ENCODE measurements at places on chromosomes 16 and 17.

DNA sequence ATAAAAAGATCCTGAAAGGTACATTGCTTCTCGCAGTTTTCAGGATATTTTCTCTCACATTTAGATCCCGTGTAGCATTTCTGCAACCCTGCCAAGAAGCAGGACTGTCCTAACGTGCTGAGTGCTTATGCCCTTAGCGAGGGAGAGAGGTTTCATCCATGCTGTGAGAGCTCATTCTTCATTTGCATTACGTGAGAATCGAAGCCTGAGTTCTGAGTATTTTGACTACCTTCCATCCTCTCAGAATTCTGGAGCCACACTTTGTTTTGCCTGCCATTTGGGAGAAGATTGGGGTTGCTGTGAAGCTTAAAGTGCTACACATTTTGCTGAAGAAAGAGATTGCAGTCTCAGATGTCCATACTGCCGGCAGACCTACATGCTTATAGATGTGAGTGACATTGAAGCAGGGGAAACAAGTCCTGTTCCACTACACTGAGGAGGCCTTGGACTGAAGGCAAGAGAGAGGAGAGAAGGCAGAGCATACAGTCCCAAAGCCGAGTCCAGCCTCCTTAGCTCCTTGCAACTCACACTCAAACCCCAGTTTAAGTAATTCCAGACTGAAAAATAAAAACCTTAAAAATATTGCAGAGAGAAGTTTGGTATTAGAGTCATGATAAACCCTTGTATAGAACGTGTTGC, 183.0 kb downstream of the PRKCA start:
- DNase-seq: no peak

DNA sequence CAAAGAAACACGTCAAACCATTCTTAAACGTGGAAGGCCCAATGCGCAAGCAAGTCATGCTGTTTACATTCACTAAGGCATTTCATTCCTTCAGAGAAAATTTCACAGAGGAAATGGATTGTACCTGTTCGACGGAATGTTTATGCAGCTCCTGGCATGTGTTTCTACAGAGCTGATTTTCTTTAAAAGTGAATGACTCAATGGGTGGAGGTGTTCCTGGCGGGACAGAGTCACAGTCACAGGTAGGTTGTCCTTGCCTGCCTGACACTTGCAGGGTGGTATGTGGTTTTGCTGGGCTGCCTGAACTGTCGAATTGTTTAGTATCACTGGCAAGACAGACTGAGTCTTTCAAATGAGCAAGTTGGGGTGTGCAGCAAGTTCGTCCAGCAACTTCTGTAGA, 11.6 kb downstream of the PALB2 start:
- no peak for DNase-seq

DNA sequence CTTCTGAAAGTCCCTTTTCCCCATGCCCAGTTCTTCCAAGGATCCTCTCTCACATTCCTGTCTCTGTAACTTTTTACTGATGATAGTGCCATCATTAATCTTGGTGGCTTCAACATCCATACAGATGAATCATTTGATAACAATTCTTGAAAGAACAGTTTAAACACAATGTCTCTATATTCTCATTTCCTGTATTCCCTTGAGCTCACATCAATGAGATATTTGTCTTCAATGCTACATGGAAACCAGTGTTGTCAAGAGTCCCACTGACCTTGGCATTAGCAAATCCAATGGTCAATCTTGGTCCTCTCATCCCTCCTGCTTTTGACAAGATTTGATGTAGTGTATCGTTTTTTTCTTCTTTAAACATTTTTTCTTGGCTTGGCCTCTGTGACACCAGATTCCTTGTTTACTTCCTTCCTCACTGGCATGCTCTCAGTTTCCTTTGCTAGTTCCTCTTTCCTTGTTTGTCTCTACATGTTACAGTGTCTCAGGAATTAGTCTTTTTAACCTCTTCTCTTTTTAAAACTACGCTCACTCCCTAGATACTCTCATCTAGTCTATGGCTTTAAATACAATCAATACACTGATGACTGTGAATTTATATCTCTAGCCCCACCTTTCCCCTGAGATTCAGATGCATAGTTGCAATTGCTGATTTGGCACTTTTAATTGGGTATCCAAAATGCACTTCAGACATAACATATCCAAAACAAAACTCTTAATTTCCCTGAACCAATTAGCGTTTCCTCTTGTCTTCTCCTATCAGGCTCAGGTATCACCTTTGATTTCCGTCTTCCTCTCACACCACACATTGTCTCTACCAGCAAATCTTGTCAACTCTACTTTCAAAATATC, 134.0 kb downstream of the MYO1D start:
- no peak for DNase-seq

- no peak for DNase-seq
Observed at GRCh38 chr16:2790631-2791030, 3.3 kb upstream of the PRSS33 start.

GRCh38 chr17:5299383-5299782, 17.3 kb downstream of the RABEP1 start:
- no peak for DNase-seq

DNA sequence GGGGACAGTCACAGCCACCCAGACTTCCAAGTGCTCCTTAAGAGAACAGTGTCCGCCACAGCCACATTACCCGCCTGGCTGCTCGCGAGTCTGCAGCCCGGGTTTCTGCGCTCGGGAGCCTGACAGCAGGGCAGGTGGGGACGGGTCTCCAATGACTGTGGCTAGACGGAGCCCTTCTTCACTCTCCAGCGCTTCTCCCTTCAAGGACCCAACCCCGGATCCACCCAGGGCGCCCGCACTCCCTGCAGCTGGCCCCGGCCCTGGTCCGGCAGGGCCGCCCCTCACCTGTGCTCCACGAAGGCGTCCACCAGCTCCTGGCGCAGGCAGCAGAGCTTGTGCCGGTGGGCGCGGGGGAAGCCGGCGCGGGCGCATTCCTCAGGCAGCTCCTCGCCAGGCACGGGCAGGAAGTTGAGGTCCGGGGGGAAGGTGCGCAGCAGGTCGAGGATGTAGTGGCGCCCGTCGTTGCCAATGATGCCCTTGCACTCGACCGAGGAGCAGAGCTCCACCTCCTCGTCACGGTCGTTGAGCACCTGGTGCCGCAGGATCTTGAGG, 13.9 kb downstream of the CLUH start:
- no peak for DNase-seq

DNA sequence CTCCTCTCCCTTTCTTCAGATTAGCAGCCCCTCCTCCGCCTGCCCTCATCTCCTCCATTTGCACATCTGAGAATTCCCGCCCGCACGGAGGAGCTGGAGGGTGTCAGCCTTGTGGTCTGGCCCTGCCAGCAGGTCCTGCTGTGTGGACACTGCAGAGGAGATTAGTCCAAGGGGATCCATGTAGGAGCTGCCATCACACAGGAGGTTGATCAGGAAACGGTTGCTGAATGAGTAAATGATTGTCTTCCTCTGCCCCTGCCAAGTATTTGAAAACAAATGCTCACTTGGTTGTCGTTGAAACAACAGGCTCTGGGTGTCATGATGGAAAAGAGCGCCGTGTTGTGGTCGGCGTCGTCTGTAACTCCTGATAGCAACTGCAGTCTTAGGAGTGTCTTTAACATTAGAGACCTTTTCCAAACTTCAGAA, 63.8 kb upstream of the CHMP6 start:
- no peak for DNase-seq

GRCh38 chr17:16953347-16953746, 18.6 kb downstream of the TNFRSF13B start:
- DNase-seq: no peak

DNA sequence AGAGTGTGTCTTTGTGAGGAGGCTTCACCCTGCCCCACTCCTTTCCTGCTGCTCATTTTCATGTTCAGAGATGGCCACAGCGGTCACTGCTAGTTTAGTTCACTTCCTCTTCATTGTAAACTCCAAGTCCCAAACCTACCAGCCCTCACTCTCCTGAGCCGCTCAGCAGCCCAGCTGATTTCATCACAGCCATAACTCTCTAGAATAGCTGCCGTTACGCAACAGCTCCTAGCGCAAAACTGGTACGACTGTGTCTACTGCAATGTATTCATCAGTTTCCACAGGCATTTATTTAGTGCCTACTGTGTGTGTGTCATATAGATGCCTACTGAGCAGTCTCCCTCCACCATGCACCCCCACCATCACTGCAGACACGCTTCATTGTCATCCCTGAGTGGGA, 233.5 kb upstream of the RPL38 start:
- peak; percentile 56 for DNase-seq

GRCh38 chr17:36851250-36851649, 86.0 kb upstream of the LHX1 start:
- DNase-seq: no peak

DNA sequence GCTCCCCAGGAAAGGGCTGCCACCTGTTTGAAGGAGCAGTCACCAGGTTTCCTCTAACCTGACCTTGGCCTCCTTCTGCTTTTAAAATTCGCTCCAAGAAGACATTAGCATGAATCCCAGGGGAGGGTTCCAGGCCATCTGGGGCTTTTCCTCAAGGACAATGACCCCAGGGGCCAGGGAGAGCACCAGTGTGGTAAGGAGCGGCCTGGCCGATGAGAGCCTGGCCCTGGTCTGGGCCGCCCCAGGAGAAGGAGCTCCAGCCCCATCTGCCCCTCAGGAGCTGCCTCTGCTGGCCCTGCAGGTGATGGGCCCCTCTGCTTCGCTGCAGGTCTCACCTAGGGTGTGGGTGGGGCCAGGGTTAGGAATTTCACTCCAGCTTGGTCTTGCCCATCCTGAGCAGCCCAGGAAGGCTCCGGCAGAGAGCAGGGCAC, 209.2 kb upstream of the TNRC6C start:
- no peak for DNase-seq

DNA sequence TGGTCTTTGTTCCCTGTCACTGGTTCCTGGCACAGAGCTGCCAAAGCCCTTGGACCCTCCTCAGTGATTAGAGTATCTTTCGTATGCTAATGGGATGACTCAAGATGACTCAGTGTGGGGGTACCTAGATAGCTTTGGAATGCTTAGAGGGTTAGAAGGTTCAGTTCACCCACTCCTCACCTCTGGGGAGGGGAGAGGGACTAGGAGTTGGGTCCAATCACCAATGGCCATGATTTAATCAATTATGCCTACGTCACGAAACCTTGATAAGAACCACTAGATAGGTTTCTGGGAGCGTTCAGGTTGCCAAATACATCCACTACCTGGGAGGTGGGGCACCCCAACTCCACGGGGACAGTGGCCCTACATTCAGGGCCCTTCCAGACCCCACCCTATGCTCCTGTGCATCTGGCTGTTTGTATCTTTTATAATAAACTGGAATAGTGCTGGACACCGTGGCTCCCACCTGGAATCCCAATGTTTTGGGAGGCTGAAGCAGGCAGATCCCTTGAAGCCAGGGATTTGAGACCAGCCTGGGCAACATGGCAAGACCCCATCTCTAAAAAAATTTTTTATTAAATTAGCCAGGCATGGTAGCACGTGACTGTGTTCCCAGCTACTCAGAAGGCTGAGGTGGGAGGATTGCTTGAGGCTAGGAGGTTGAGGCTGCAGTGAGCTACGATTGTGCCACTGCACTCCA, 29.2 kb upstream of the LITAF start:
- no peak for DNase-seq
